HCT116 (cell line): ENCODE measurements at places on chromosomes 7 and 10.
A peak's percentile ranks its signal among the peaks of the same experiment; 100 is the strongest.

GRCh38 chr7:151181011-151181431 lies 6.0 kb downstream of the ASB10 start:
- DNase-seq = no peak

DNA sequence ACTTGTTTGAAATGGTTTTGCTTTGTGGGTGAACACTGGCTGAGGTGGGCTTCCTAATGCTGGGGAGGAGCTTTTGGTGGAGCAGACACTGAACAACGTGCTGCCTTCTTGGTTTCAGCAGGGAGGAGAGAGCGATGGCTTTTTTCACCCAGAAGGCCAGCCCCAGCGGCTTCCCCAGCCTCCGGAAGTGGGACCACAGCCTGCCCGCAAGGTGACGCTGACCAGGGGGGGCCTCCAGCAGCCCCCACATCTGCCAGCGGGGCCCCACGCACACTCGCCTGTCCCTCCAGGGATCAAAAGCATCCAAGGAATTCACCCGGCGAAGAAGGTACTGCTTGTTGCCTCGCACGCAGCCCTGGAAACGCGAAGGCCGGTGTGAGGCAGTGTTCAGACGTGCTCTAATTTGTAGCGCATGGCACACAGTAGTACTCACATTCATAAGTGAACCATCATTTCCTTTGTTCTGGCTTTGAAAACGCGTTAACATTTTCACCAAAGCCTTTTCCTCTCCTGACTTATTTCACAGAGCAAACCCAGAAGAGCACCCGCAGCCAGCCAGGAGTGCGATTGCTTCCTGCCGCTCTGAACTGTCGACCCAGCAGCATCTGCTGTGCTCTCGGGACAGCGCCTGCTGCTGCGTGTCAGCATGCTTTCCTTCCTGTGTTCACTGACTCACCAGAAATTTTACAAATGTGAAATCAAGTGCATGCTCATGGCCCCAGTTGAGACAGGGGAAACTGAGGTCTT lies 48.4 kb downstream of the SHH start:
- DNase-seq = no peak

- no peak for DNase-seq
These were observed 337.0 kb upstream of the PRKCQ start for GRCh38 chr10:6917125-6917524.

DNA sequence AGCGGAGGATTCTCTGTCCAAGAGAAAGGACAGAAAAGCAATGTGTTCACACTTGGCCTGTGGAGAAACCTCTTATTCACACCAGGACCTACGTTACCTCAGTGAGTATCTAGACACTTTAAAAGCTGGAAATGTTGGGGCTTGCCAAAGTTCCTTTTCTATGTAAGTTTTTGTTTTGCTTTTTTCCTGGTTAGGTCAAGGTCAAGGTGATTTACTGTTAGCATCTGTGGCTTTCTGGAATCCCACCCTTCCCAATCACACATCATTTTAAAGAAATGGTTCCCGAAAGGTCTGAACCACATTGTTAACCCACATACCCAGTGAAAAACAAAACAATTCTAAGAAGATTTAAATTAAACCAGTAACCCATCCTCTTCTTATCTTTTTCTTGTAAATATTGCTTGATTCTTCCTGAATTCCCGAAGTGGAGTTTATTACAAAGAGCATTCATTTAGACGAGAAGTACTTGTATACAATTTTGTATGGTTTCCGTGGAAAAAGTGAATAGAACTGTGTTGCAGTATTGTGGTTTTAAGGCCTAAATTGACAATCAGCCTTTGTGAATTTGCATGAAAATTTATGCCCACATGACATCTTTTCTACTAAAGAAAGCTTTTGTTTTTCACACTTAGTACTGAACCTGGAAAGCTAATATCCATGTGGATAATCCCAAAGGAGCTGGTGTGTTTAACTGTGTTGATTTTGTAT lies 827.0 kb upstream of the IGFBP3 start:
- no peak for DNase-seq

- DNase-seq = no peak
These were observed 59.2 kb downstream of the AKR1E2 start for GRCh38 chr10:4885162-4885561.

GRCh38 chr10:28312572-28312971 lies 9.7 kb upstream of the MPP7 start:
- DNase-seq = no peak

DNA sequence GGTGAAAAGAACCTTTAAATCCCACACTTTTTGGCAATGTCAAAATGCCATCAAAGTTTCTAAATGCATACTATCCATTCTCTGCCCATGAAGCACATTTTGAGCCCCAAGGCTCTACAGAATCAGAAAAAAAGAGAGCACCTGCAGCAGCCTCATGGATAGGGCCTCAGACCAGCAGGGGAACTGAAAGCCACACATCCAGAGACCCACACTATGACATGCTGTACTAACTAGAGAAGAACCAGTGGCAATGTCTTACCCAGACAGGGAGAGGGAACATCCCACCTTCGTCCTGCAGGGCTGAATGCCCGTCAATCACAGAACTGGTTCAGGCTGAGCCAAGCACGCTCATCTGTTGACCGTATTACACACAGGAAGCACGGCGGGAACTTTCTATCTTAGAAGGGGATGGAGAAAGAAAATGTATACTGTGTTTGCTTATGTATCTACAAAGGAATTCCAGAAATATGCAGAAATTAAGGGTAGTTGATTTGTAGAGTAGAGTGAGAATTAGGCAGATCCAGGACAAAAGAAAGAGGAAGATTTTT lies 237.2 kb downstream of the GLI3 start:
- no peak for DNase-seq

GRCh38 chr7:155985518-155986250 lies 173.4 kb upstream of the SHH start:
- no peak for DNase-seq

DNA sequence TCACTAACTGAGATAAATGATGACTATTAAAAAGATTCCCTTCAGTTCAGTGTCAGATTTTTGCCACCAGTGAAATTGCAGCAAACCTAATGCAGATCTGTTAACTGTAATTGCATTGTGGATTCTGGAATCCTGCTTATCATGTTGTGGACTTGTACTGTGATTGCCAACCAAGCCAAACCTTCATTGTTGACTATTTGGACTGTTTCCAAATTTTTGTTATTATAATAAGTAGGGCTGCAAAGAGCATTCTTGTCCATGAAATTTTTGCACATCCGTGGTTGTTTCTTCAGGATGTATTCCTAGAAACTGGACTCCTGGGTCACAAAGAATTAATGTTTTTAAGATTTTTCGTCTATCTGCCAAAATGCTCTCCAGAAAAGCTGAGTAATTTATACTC lies 281.6 kb upstream of the ZMIZ1 start:
- DNase-seq = no peak

- DNase-seq = peak; percentile 32
These were observed 171.5 kb upstream of the SP4 start for GRCh38 chr7:21256310-21256877.

GRCh38 chr10:117132751-117133231 lies 5.3 kb downstream of the VAX1 start:
- DNase-seq = no peak

DNA sequence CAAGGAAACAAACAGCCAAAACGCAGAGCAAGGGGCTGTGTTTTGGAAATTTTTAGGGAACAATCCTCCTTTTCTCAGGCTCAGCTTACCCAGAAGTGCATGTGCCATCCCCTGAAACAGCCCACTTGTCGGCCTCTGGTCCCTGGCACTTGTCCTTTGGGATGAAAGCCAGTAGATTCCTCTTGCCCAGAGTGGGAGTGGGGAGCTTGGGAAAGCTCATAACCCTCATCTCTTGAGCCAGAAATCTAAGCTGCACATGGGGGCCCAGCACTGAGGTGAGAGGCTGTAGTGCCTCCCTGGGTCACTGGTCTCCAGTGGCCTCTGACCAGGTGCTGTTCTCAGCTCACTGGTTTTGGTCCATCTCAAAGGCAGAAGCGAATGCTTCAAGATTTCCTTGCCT lies 150.3 kb downstream of the RNF216 start:
- no peak for DNase-seq

DNA sequence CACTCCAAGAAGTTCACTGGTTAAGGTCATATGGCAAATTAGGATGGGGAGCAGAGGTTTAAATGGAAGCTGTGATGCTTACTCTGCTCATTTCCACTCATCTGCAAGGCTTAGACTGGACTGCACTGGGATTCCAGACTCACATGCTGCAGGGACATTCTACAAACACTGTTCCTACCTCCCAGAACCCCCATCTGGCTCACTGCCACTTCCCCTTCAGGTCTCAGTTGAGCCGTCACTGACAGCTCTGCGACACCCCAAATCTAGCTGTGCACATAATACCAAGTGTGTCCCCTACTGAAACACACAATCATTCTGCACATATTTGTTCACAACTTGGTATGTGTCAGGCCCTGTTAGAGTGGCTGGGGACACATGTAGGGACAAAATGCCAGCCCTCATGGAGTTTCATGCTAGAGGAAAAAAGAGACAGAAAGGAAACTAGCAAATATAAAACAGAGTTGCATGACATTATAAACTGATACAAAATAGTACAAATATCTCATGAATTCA lies 5.4 kb downstream of the PRKCQ start:
- DNase-seq = no peak

- peak; percentile 84 for DNase-seq
These were observed at the start of gene MET for GRCh38 chr7:116671681-116672595. MET (plus strand) TSS chr7:116672196; CDS start chr7:116699085, 26,889 bp downstream.

DNA sequence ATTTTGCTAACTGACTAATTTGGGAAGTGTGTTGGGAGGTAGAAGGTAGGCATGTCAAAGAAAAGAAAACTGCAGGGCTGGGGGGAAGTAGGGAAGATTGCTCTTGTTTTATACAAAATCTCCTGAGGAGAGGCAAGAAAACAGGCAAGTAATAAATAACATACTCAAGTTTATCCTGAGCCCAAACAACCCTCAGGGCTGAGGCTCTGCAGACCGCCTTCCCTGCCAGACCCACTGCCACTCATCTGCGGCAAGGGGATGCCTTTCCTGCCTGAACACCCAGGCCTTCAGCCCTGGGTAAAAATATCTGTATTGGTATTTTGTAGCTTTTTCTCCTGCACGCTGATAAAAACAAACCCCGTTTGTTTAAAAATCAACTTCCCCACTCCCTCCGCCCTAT lies 399.8 kb upstream of the NFE2L3 start:
- DNase-seq = no peak

- no peak for DNase-seq
These were observed 323.1 kb downstream of the TNS3 start for GRCh38 chr7:47258798-47259197.

- DNase-seq = no peak
These were observed 277.6 kb upstream of the SORCS1 start for GRCh38 chr10:107442035-107442505.

GRCh38 chr10:44755481-44755880 lies 155.7 kb upstream of the TMEM72 start:
- no peak for DNase-seq

- DNase-seq = no peak
These were observed 60.4 kb downstream of the TPST1 start for GRCh38 chr7:66265566-66265965.
